ENCODE measurements at places on chromosomes 13 and 19. TPM values are rescaled to one million over a fixed set of nuclear protein-coding genes. Genes with fewer than 3 reads are reported as not detected.

DNA sequence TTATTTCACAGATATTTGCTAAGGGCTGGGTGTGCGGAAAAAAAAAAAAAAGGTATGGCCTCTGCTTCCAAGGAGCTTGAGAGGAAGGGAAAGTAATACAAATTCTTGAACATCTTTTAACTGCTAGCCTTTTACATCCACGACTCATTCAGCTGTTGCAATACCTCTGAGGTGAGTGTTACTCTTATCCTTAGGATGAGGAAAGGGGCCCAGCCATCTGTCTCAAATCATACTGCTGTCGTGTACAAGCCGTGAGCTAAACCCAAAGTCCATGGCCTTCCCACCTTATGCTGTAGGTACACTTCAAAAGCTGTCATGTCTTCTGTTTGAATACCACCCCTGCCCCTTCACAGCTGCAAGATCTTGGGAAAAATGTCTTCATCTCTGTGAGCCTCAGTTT lies 146.8 kb downstream of the KCNRG start:
- no peak for DNase-seq

- DNase-seq = no peak
These were observed 1.2 kb downstream of the CCDC70 start for GRCh38 chr13:51862957-51863356.

- no peak for DNase-seq
These were observed 242.7 kb upstream of the HTR2A start for GRCh38 chr13:47139519-47139918.

GRCh38 chr13:32548837-32549236 lies 10.2 kb upstream of the N4BP2L2 start:
- no peak for DNase-seq

- DNase-seq = no peak
These were observed 48.7 kb upstream of the RANBP3 start for GRCh38 chr19:6026390-6027227.

GRCh38 chr13:50322006-50322405 lies 306.8 kb downstream of the KCNRG start:
- no peak for DNase-seq

DNA sequence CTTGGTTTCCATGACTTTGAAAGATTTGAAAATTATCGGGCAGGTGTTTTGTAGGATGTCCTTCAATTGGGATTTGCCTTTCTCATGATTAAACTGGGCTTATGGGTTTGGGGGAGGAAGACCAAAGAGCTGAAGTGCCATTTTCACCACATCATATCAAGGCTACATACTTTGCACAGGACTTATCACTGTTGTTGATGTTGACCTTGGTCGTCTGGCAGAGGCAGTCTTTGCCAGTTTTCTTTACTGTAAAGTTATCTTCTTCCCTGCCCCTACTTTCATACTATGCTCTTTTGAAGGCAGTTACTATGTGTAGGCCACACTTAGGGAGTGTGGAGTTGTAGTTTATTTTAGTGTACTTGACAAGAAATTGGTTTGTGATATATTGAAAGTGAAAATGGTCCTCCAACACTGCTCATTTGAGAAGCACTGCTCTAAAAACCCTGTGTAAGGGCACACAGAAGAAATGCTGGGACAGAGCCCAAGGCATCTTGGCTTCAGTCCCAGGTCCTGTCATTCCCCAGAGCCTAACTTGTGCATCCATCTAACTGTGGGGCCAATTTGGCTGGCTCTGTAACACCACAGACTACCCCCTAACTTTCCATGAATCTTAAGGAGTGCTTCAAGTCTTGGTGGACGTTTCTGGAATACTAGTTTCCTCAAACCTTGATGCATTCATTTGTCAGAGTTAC lies 384.9 kb downstream of the KCNRG start:
- no peak for DNase-seq

GRCh38 chr19:41219924-41220567 lies 1.0 kb downstream of the AXL start:
- DNase-seq = no peak

- DNase-seq = peak; percentile 22
These were observed 616 bp downstream of the PINLYP start for GRCh38 chr19:43575955-43576878.

DNA sequence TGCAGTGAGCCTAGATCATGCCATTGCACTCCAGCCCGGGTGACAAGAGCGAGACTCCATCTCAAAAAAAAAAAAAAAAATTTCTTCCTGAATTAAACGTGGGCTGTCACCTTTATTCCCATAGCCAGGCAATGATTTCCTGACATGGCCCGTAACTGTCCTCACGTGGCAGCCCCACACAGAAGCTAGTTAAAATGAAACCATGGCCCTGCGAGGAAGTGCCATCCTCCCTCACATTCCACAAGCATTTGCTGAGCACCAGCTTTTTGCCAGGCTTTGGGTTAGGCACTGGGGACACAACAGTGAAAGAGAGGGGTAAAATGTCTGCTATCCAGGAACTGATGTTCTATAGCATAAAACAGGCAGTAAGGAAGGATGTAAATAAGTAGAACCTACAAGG lies 13.2 kb upstream of the FBXO27 start:
- DNase-seq = no peak

- peak; percentile 80 for DNase-seq
These were observed 4.9 kb upstream of the ZFP36 start for GRCh38 chr19:39401549-39402345.

GRCh38 chr19:8593931-8594330 lies 16.6 kb downstream of the ADAMTS10 start:
- DNase-seq = no peak

GRCh38 chr13:102351521-102351920 lies 50.3 kb downstream of the FGF14 start:
- no peak for DNase-seq

DNA sequence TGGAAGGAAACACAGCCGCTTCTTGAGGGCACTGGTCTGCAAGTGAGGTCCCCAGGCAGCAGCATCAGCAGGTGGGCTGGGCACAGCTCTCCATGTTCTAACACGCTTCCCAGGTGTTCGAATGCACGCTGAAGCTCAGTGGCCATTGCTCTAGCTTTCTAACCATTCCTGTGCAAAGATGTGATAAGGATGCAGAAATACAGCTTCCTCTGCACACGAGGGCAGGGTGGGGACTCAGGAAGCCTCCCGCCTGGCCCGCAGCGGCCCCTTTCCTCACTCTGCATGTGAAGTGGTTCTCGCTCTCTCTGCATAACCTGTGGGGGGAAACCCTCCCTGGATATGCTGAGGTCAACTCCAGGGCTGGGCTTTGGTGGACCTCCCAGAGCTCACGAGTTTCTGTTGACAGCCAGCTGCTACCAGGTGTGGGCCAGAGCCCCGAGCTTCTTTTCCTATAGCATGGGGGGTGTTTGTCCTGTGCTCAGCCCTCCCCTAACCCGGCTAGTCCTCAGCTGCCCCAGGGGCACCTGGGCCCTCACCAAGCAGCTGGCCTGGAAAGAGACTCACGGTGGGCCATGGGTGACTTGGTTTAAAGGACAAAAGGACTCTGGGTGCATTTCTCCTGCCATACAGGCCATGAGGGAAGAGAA lies 168.2 kb downstream of the TEX29 start:
- no peak for DNase-seq

- DNase-seq = no peak
These were observed 261 bp downstream of the FARP1 start for GRCh38 chr13:98143157-98143553.

Gene DPF1
- total RNA-seq = 0.12 TPM

Gene ELSPBP1
- not detected for total RNA-seq

Gene CYP4F2
- total RNA-seq = not detected

Gene F2RL3
- total RNA-seq = 0.35 TPM

Gene C19orf67
- total RNA-seq = not detected

Gene ITGBL1
- not detected for total RNA-seq

Gene FAM216B
- not detected for total RNA-seq

Gene LGALS16
- total RNA-seq = not detected

Gene RAB11B
- total RNA-seq = 107 TPM

Gene PSG7
- not detected for total RNA-seq

Gene CLEC17A
- total RNA-seq = not detected

Gene EFNA2
- not detected for total RNA-seq

Gene PLK5
- not detected for total RNA-seq

Gene ZNF610
- total RNA-seq = 2.1 TPM

Gene PPP1R12C
- 135 TPM for total RNA-seq
